Uterine smooth muscle cell (primary cell): ENCODE measurements at places on chromosomes 2 and 18. TPM values are rescaled to one million over a fixed set of nuclear protein-coding genes. Genes with fewer than 3 reads are reported as not detected.

Gene MYOM1
- 0.22 and 0.62 TPM in 2 replicates for total RNA-seq

Gene FKBP1B
- total RNA-seq: 6.6 and 10.9 TPM in 2 replicates

Gene ALS2
- total RNA-seq: 33.2 and 35.1 TPM in 2 replicates

Gene CD207
- not detected in 2 replicates for total RNA-seq

Gene ACADL
- total RNA-seq: 0.11 and 0.50 TPM in 2 replicates

Gene CDH7
- total RNA-seq: not detected in 2 replicates

Gene NPPC
- 1.3 TPM in 1 of 2 replicates, not detected in the other for total RNA-seq

Gene POTEC
- total RNA-seq: not detected in 2 replicates

Gene IL1RN
- total RNA-seq: not detected in 2 replicates

Gene SCYGR4
- total RNA-seq: not detected in 2 replicates

Gene LMAN2L
- 24.0 and 33.0 TPM in 2 replicates for total RNA-seq

Gene B3GNT7
- 0.11 and 0.12 TPM in 2 replicates for total RNA-seq

Gene GPR45
- not detected in 2 replicates for total RNA-seq

Gene PSMD1
- total RNA-seq: 125 and 222 TPM in 2 replicates

Gene KRTCAP3
- total RNA-seq: not detected in 2 replicates

Gene CNGA3
- not detected in 2 replicates for total RNA-seq

Gene ZC3H6
- total RNA-seq: 4.8 and 5.4 TPM in 2 replicates

Gene HOXD13
- 7.5 and 7.7 TPM in 2 replicates for total RNA-seq

Gene ST6GAL2
- 0.11 and 0.25 TPM in 2 replicates for total RNA-seq

Gene CDH19
- under 0.01 TPM in 1 of 2 replicates, not detected in the other for total RNA-seq

Gene DNAJC5G
- total RNA-seq: not detected in 2 replicates

Gene TACR1
- total RNA-seq: 0.12 and 0.22 TPM in 2 replicates

Gene ATL2
- 112 and 161 TPM in 2 replicates for total RNA-seq

Gene TUBB8B
- total RNA-seq: not detected in 2 replicates

Gene IL36B
- not detected in 2 replicates for total RNA-seq

Gene M1AP
- under 0.01 and 0.12 TPM in 2 replicates for total RNA-seq

Gene DGUOK
- total RNA-seq: 52.6 and 55.7 TPM in 2 replicates
